Hematopoietic multipotent progenitor cell treated with erythropoietin and hydrocortisone succinate and interleukin-3 and kit ligand, for 4 days (in vitro differentiated cells): ENCODE measurements at places on chromosomes 2 and 18.

- no peak for DNase-seq
These were observed 21.1 kb upstream of the NAPG start for GRCh38 chr18:10504723-10505122.

DNA sequence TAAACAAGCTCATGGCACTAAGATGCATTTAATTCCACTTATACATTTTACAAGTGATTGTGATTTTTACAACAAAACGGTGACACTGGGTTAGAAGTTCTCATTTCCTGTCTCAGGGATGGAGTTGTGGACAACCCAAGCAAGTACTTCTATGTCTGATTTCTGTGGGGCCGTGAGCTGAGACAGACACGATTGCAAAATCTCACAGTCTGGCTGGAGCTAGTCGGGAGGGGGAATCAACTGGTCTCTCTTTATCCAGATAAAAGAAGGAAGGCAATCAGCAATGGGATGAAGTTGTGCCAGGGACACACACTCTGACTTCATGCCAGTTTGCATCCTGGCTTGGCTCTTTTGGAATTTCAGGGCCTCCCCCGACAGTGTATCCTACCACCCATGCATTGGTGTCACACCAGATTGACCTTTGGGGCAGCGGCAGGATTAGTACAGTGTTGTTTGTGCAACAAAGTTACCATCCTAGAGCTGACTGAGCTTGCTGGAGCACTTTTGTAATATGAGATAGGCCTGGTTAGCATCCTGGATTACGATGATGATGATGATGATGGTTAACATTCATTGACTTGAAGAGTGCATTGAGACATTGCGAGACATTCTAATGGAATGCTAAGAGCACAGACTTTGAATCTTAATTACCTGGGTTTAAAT is 98.8 kb downstream of the CTAGE1 start:
- DNase-seq: no peak

DNA sequence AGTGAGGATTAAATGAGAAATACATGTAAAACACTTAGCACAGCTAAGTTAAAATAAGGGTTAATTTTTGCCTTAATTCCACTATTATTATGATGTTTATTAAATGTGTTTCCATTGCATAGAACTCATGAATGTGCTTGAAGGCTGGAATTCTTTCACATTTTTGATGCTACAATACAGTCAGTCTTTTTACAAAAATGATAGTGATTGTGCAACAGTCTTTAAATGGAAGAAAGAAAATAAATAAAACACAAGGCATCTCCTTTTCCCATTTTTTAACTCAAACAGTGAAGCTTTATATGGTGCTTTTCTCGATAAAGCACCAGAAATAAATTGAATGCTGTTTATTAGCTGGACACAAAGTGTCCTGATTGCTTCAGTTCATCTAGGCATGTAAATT is 123.9 kb downstream of the MAP2 start:
- DNase-seq: no peak

DNA sequence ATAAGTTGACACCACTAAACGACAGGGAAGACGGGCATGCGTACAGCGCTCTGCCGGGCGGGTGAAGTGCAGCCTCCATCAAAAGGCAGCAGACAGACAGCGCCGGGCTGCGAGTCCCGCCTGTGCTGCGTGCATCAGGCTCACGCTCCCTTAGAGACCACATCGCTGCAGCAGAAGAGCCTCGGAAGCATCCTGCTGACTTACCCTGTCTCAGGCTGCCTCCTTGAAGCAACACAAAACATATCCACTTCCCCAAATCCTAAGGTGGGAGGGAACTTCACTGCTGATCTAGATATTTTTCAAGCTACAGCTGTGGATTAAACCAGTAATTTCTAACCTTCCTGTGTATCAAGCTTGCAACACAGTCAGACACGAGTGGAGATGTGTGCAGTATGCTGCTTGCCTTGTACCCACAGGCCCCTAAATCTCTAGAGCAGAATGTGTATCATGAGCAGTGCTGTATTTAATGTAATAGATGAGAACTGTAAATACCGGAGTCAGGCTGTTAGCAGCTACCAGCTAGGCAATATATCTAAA is 6.4 kb downstream of the MYT1L start:
- DNase-seq: no peak

DNA sequence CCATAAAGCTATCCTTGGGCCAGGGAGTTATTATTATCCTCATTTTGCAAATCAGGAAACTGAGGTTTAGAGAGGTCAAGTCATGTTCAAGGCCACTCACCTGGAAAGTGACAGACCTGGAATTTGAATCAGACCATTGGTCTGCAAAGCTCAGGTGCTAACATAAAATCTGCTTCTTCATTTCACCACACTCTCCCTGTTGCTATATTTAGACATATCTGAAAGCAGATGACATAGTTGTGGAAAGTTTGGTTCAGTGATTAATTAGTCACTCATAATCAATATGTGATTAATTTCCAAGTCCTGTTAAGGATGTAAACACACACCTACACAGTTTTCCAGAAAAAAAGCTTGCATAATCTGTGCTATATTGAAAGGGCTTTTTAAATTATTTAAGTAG is 57.4 kb downstream of the LINC00305 start:
- no peak for DNase-seq

- no peak for DNase-seq
These were observed 1.3 kb downstream of the NGEF start for GRCh38 chr2:233011702-233012131.

- DNase-seq: peak; percentile 69
These were observed 32.5 kb downstream of the INPP5D start for GRCh38 chr2:233092432-233093165.

DNA sequence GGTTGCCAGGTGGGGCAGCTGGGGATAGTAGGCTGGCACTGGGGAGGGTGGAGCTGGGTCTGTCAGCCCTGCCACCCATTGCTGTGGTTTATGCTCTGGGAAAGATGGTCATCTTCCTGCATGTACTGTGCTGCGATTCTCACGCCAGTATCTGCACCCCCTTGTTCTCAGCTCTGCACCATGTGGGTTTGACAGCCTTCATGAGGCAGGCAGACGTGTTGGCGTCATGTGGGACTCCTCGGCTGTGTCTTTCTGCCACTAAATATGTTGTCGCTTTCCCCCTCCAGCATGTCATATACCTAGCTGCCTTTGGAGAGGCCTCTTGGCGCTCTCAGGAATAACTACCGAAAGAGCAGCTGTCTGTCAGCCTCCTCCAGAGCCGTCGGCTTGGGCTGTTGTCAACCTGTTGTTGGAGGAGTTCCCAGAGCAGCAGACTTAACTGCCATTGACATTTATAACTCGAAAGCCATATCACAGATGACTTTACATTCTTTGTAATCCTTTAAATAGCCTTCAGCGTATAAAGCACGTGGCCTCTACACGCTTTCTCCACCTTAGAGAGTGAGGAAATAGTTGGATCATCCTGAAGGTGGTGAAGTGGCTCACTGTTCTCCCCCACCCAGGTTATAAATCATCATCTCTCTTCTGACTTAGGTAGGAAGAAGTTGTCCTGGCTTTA is 80.4 kb upstream of the MGAT5 start:
- no peak for DNase-seq

- no peak for DNase-seq
These were observed 232.6 kb downstream of the NDUFA10 start for GRCh38 chr2:239792405-239793084.

GRCh38 chr2:189369566-189369965 is 71.7 kb upstream of the WDR75 start:
- no peak for DNase-seq

GRCh38 chr2:54586494-54586893 is 130.4 kb downstream of the SPTBN1 start:
- DNase-seq: no peak

DNA sequence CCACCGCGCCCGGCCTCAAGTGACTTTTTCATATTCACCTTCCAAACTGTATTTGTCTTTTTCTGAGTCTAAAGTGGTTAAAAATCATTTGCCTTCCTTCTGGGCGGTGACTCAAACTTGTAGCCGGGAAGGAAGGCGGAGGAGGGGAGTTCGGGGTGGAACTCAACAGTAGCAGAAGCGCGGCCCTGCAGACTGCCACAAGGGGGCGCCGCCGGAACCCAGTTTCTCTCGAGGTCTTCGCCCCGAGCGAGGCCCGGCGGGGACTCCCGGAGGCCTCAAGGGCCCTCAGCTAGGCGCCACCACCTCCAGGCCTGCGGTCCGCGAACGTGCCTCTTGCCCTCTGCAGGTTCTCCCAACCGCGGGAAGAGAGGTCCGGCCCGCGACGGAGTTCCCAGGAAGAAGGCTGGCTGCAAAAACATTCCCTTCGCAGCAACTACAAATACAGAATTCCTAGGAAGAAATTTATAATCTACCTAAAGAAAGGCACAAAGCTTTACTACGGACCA is 16.8 kb upstream of the ITM2C start:
- DNase-seq: peak; percentile 93

DNA sequence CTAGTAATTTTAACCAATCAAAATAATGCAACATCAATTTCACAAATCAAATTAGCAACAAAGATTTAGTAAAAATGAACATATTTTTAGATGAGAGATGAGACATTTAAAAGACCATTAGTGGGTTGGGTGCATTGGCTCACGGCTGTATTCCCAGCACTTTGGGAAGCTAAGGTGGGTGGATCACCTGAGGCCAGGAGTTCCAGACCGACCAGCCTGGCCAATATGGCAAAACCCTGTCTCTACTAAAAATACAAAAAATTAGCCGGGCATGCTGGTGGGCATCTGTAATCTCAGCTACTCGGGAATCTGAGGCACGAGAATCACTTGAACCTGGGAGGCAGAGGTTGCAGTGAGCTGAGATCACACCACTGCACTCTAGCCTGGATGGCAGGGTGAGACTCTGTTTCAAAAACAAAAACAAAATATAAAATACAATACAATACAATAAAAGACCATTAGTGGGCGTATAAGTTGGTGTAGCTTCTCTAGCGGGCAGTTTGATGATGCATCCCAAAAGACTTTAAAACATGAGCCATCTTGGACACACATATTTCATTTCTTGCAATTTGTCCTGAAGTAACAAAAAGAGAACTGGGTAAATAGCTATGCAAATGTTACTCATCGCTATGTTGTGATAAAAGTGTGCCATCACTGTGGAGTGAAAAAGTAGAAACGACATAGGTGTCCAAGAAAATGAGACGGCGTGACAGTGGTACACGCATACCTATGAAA is 101.8 kb downstream of the COL6A3 start:
- DNase-seq: no peak

- DNase-seq: peak; percentile 7
These were observed 45.2 kb downstream of the SH3RF3 start for GRCh38 chr2:109174214-109174613.

DNA sequence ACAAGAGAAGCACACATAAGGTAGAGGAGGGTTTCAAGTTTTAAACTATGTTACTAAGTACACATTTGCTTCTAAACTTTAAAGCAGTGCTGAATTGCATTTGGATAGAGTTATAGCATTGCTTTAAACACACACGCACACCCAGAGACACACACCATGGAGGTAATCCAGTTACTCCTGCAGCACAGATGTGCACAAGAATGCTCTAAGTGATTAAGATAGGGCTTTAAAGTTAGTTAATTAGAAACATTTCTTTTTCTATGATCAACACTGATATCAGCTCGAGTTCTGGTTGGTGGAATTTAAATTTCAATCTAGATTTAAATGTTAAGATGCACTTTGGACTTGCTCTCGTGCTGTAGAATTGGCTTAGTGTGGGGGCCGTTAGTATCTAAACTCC is 492.3 kb downstream of the ZEB2 start:
- no peak for DNase-seq
